ENCODE measurements at places on chromosomes 4 and X.
A peak's percentile ranks its signal among the peaks of the same experiment; 100 is the strongest.

DNA sequence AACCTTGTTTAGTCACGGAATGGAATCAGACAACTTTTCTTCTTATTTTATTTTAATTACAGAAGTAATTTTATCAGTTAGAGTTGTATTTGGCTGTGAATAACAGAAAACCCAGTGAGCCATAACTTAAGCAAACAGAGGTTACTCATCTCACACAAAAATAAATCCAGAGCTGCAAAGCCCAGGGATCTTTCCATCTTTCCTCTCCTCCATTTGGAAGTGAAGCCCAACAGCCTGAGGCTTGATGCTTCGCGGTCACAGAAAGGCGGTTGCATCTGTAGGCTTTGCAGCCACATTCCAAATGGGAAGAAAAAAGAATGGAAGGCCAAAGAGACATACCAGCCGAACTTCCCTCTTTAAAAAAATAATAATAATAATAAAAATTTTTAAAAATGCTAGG, 22.6 kb downstream of the CHRNA9 start:
- DNase-seq: no peak

DNA sequence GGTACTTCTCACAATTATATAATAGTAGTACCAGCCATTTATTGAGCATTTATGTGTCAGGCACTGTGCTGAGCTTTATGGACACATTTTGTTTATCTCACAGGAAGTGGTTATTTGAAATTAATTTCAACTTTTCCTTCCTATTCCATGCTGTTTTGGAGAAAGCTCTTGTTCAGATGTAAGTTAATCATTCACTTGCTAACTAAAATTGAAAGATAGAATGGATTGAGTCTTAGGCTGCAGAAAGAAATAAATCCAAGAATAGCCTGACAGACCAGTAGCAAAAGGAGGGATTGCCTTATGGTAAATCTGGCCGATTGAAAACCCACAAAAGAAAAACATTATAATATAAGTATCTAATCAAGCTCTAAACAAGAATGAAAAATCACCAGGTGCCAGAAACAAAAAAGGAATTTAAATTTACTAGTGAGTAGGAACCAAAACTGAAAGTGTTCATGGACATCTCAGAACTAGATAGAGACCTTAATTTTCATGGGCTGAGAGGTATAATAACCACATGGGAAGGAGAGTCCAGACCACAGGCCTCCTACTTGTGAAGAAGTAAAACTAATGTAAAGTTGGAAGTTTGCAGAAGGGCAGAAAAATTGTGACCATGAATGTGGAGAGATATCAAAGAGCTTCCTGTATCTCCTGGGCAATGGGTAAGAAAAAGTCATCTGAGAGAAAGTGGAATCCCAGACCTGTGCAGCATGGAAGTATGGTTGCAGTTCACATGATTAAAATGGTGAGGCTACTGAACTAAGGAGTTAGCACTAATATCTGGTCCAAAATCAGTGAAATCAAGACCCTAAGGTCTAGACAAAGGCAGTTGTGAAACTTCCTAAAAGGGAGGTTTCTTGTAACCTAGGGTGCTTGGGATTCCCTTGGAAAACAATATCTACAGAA, 38.0 kb downstream of the RADX start:
- no peak for DNase-seq

GRCh38 chr4:102399021-102399420, 53.7 kb upstream of the SLC39A8 start:
- no peak for DNase-seq

DNA sequence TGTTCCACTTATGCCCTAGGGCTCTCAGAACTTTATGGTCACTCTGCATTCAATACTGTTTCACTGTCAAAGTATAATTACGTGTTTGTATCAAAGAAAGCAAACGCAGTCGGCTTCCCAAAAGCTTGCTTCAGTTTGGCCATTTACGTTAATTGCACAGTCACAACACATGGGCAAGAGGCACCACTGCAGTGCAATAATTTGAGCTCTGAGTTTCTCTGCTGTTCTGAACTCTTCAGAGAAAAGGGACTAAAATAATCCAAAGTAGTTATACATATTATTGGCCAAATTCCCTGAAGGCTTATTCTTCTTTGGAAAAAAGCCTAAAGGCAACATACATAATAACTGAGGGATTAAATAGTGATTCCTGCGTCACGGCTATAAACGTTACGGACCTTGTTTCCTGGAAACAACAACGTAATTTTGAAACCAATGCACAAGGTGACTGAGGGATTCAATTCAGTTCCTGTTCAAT, 51.3 kb downstream of the RNF150 start:
- no peak for DNase-seq

DNA sequence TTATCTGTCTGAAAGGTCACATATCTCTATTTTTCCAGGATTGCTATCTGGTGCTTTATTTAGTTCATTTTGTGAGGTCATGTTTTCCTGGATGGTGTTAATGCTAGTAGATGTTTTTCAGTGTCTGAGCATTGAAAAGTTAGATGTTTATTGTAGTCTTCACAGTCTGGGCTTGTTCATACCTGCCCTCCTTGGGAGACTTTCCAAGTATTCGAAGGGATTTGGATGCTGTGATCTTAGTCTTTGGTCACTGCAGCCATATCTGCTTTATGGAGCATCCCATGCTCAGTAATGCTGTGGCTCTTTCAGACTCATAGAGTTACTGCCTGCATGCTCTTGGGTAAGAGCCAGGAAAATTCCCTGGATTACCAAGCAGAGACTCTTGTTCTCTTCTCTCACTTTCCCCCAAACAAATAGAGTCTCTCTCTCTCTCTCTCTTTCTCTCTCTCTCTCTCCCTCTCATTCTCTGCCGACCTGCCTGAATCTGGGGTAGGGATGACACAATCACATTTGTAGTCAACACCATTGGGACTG, 130.0 kb downstream of the AR start:
- DNase-seq: no peak

GRCh38 chrX:146224442-146224841, 406.8 kb downstream of the SLITRK2 start:
- no peak for DNase-seq

DNA sequence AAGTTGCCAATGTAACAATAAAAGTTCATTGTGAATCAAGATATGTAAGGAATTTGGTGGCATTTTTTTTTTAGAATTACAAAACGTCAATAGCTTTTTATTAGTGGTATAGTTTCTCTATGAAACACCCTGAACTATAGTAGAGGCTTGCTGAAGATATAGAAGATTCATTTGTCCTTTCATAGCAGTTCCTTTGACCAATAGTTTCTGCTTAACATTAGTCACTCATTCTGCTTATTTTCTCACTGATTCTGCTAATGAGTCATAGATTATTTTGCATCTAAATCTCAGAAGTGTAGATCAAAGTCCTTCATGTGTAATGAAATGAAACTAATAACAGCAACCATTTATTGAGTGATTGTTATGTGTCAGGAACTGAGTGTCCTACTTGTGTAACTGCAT, 205.0 kb upstream of the TET2 start:
- no peak for DNase-seq

- DNase-seq: peak; percentile 54
Measured at GRCh38 chr4:186693159-186693815, 30.4 kb downstream of the FAT1 start.

- no peak for DNase-seq
Measured at GRCh38 chr4:82057990-82058544, 315.7 kb downstream of the HNRNPD start.

DNA sequence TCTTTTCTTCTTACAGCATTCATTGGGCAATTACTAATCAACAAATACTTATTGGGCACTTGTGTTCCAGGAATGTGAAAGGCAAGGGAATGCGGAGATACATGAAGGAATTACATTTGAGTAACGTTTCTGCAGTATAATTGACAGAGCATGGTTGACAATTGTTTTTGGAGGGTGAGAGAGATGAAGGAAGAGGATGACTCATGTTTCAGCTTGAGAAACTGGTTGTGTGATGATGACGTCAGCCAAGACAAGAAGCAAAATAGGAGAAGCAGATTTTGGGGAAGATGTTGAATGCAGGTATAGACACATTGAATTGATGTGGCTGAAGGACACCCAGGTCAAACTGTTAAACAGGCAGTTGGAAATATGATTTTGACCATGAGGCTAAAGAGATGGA, 8.0 kb upstream of the CPEB2 start:
- peak; percentile 4 for DNase-seq

DNA sequence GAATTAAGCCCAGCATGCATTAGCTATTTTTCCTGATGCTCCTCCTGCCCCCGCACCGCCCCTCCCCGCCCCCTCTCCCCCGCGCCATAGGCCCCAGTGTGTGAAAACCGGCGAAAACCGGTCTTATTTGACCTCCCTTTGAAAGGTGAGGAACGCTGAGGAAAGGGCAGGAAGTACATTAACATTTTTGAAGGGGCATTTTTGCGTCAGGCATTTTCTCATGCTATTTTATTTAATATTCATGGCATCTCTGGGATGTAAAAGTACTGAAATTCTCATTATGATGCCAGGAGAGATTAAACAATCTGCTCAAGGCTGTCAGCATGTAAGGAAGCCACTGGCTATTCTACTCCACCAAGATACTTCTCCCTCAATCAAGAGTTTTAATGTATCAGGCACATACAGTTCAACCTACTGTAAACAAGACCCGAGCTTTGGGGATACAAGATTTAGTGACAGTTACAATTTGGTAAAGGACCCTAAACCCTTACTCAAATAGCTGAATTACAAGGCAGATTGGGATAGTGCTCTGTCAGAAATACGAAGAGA, 1.2 kb upstream of the NMU start:
- no peak for DNase-seq

- DNase-seq: no peak
Measured at GRCh38 chr4:148653681-148654080, 211.5 kb upstream of the NR3C2 start.

- no peak for DNase-seq
Measured at GRCh38 chrX:20459410-20460350, 193.0 kb upstream of the RPS6KA3 start.

- no peak for DNase-seq
Measured at GRCh38 chr4:168685136-168685809, 188.4 kb downstream of the PALLD start.

GRCh38 chrX:113962343-113962742, 621.5 kb upstream of the HTR2C start:
- no peak for DNase-seq

GRCh38 chr4:168309781-168310180, 8.8 kb downstream of the DDX60 start:
- DNase-seq: no peak
